ENCODE measurements at places on chromosomes 4 and X.

GRCh38 chrX:32447640-32448039 lies 763.7 kb downstream of the DMD start:
- DNase-seq = no peak

- DNase-seq = no peak
These were observed 30.4 kb downstream of the FNIP2 start for GRCh38 chr4:158799013-158799770.

GRCh38 chr4:185775792-185776555 lies 36.0 kb downstream of the SORBS2 start:
- no peak for DNase-seq

DNA sequence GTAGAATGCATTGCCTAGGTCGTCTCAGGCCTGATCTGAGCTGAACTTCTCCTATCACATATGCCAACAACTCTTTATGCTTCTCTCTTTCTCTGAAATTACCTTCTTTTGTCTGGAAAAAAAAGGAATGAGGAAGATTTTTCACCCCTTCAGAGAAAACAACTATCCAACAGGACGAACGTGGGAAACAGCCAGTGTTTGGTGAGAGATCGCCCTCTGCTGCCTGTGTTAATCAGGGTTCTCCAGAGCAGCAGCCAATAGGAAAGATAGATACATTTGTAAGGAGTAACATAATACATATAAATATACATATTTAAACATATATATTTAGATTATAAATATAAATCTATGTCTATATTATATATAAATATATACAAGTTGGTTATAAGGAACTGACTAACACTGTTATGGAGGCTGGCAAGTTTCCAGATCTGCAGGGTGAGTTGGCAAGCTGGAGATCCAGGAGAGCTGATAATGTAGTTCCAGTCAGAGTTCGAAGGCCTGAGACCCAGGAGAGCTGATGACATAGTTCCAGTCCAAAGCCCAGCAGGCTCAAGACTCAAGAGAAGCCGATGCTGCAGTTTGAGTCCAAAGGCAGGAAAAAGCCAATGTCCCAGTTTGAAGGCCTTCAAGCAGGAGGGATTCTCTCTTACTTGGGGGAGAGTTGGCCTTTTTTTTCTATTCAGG lies 13.3 kb downstream of the CETN2 start:
- DNase-seq = no peak

DNA sequence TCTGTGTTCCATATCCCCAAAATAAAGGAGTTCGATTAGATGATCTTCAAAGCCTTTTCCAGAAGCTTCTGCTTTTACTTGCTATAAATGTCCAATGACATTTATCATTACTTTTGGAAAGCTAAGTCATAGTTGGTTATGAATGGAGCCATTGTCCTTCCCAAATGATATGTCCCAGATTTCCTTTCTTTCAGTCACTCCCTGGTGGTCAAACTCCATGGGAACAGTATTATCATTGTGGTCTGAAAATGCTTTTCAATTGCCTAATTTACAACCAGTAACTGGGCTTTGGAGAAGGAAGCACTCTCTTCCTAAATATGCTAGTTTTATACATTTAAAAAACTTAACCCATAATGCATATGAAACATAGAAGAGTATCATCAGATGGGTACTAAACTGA lies 571.5 kb upstream of the AMOT start:
- no peak for DNase-seq

DNA sequence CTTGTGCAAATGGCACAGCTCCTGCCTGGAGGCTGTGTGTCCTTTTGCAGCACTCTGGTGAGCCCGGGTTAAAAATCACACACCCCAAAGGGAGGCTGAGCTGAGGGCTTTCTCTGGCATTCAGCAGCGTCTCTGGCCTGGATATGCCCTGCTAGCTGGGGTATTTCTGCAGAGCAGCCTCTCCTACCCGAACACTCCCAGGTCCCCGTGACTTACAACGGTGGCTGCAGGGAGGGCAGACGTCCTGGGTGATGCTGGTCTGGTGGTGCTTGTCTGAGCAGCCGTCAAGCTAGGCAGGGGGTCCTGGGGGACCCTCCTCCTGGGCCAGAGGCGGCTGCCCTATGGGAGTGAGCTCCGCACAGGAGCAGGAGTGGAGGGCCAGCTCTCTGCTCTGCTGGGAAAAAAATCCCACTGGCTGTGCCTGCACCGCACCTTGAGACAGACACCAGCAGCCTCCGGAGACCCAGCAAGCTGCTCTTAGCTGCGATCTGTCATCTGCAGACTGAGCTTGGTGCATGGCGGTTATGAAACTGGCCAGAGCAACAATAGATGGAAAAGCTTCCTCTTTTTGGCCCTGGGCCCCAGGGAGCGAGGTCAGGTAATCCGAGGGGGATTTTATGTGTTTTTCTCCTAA lies 41.3 kb upstream of the ASMTL start:
- DNase-seq = no peak

DNA sequence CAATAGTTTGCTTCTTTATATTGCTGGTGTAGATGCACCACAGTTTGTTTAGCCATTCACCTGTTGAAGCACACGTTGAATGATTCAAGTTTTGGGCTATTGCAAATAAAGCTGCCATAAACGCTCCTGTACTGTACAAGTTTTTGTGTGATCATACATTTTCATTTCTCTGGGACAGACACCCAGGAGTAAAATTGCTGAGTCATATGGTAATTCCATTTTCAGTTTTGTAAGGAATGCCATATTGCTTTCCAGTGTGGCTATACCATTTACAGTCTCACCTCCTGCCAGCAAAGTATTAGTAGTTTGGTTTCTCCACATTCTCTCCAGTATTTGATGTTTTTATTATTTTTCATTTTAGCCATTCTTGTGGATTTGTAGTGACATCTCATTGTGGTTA lies 32.0 kb upstream of the CAPN6 start:
- DNase-seq = no peak

DNA sequence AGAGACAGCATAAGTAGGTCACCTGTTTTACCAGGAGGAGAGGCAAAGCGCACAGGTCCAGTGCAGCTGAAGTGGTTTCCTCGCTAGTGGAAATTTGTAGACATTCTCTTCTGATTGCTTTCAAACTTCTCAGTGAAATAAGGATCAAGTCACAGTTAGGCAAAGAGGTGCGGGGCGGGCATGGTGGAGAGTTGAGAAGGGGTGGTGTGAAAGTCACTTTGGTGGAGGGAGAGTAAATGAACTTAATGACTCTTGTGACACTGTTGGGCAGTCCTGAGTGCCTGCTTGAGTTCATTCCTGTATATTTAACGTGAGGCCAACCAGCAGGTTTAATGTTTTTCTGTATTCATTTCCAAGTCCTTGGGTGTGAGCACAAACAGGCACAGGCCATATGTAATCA lies 235.6 kb downstream of the TRIML1 start:
- no peak for DNase-seq

- no peak for DNase-seq
These were observed 242.7 kb downstream of the MID1IP1 start for GRCh38 chrX:39043838-39044550.

GRCh38 chrX:9379697-9380551 lies 84.9 kb upstream of the TBL1X start:
- peak; percentile 55 for DNase-seq

DNA sequence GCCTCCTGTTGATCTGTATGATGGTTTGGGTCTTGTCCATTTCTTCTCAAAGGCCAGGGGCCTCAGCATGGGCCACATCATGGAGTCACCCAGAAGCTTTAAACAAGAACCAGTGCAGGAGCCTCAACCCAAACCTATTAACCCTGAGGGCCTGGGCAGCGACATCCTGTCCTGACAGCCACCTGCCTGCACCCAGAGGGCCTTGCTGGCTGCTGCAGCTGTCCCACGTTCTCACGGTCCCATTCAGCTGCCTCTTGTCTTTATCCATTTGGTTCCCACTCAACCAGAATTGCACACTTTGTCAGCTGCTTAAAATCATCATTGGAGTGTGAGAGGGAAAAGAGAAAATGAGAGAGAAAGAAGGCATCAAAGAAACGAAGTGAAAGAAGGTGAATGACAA lies 21.6 kb downstream of the C4orf50 start:
- no peak for DNase-seq

GRCh38 chrX:2848871-2849301 lies 20.2 kb downstream of the GYG2 start:
- no peak for DNase-seq

- DNase-seq = no peak
These were observed 335.7 kb upstream of the FSTL5 start for GRCh38 chr4:162499478-162499877.

GRCh38 chr4:54015423-54016030 lies 48.9 kb downstream of the CHIC2 start:
- no peak for DNase-seq

- DNase-seq = no peak
These were observed 96.4 kb downstream of the POLA1 start for GRCh38 chrX:24790166-24790565.

DNA sequence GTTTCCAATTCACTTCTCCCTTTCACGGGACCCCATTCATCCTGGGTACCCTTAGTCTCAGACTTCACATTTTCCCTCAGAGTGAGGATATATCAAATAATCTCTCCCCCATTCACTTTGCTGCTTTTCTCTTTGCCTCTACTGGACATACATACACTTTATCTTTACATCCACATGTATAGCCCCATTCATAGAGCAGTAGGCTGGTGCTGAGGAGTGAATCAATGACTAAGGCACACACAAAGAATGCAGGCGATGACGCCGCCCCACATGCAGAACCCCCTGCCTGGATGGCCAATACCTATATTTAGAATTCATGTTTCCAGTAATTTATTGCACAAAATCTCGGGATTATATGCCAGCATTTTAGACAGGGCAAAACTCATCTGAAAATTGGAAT lies 554.3 kb upstream of the TENM3 start:
- DNase-seq = no peak

DNA sequence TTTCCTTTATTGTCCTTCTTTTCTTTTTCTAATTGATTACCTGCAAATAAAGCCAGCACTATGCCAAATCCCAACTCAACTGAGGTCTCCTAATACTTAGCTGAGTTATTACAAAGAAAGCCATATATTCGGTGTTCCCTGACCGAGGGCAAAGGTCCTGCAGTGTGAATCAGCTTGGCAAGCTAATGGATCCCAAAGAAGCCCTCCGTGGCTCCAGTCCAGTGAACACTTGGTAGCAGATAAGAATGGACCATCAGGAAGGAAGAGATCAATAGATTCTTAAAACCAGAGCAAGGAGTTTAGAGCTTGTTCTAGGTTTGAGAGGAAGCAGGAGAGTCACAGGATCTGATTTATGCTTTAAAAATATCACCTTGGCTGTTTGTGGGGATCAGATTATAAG lies 8.5 kb downstream of the LDB2 start:
- no peak for DNase-seq

DNA sequence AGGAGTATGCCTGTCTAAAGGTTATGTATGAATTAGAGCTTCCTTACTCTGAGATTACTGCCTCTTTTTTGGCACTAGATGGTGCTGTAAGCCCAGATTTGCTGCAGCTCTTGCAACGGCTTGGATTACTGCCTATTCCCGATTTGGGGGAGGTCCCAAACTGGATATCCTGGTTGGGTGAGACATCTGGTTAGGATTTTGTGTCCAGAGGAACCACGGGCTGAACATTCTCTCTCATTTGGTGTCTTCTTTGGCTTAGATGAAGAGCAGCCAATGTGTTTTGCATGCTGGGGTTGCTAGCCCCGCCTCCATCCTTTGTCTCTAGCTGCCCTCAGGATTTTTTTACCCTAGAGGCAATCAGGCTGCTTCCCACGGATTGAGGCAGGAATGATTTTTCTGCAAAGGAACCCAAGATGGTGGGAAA lies 31.9 kb downstream of the F8A1 start:
- DNase-seq = peak; percentile 37

DNA sequence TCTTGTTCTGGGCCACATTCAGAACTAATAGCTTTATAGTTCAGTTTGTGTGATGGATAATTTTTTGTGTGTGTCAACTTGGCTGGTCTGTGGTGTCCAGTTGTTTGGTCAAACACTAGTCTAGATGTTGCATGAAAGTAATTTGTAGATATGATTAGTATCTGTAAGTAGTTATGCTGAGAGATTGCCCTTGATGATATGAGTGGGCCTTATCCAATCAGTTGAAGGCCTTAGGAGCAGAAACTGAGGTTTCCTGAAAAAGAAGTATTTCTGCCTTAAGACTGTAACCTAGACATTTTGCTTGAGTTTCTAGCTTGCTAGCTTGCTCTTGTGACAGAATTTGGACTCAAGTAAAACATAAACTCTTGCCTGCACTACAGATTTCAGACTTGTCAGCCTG lies 30.4 kb downstream of the STIM2 start:
- DNase-seq = no peak

- DNase-seq = no peak
These were observed at the start of gene PABPC5 for GRCh38 chrX:91434351-91435168. Gene PABPC5, plus strand, starts transcription at chrX:91434839. Its CDS starts 739 bp downstream, at chrX:91435578.

- DNase-seq = no peak
These were observed 890.0 kb upstream of the FRG1 start for GRCh38 chr4:189050643-189051042.

DNA sequence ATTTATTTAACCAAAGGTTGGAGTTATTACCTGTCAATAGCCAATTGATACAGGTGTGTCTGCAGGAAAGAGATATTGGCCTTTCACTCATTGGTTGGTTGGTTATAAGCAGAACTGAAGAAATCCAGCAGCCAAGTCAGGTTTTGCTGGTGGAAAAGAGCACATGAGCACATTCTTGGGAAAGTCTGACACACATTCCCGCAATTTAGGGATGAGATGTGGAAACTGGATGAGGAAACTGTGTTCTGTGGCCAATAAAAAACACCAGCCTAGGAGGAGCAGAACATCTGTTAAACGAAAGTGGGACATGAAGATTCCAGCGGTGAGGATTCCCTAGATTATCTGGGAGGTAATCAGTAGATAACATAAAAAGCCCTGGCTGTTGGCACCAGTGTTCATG lies 567.4 kb upstream of the CPEB2 start:
- DNase-seq = no peak

GRCh38 chrX:72269671-72270251 lies 7.3 kb downstream of the RPS4X start:
- no peak for DNase-seq

DNA sequence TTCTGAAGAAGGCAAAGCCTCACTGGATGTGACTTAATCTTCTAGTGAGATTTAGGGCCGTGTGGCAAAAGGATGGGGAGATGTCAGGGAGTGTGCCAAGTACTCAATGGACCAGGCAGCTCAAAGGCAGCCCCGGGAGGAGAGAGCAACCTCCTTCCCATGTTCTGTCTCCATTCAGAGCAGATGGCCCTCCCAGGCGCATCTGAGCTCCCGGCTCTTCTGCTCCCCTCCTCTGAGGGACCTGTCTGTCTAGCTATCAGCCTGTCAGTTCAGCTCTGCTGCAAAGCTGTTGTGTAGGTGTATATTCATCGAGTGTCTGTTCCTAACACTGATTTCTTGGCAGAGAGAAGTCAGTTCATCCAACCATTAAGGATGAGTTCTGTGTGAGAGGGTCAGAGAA lies 10.9 kb upstream of the PORCN start:
- DNase-seq = no peak

DNA sequence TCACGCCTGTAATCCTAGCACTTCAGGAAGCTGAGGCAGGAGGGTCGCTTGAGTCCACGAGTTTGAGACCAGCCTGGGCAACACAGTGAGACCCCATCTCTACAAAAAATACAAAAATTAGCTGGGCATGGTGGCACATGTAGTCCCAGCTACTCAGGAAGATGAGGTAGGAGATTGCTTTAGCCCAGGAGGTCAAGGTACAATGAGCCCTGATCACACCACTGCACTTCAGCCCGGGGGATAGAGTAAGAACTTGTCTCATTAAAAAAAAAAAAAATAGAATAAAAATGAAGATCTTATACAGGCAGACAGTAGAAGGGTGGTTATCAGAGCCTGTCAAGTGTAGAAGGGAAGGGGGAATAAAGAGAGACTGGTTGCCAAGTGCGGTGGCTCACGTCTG lies 116.9 kb downstream of the PDS5A start:
- no peak for DNase-seq
